ENCODE measurements at places on chromosomes 16 and 17.

DNA sequence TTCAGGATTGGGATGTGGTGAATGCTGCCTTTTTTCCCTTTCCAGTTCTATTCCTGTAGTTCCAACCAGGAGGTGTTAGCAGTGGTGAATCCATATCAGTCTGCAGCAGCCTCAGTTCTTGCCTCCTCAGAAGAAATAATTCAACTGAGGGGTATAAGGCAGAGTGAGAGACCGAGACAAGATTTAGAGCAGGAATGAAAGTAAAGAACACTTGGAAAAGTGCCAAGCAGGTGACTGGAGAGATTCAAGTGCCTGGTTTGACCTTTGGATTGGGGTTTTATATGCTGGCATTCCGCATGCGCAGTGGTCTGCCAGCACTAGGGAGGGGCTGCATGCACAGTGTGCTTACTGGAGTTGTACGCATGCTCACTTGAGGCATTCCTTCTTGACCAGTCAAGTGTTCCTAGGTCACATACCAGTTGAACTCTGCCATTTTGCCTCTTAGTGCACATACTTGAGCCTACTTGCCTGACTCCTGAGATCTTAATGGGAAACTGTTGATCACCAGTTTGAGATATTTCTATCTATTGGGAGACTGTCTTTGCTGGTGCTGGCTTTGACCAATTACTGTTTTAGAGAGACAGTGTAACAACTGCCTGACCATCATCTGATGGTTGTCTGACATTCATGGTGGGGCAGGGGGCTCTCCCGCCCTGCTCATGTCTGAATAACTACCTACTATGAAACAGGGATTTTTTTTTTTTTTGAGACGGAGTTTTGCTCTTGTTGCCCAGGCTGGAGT lies 680 bp upstream of the CCL15 start:
- DNase-seq: no peak

DNA sequence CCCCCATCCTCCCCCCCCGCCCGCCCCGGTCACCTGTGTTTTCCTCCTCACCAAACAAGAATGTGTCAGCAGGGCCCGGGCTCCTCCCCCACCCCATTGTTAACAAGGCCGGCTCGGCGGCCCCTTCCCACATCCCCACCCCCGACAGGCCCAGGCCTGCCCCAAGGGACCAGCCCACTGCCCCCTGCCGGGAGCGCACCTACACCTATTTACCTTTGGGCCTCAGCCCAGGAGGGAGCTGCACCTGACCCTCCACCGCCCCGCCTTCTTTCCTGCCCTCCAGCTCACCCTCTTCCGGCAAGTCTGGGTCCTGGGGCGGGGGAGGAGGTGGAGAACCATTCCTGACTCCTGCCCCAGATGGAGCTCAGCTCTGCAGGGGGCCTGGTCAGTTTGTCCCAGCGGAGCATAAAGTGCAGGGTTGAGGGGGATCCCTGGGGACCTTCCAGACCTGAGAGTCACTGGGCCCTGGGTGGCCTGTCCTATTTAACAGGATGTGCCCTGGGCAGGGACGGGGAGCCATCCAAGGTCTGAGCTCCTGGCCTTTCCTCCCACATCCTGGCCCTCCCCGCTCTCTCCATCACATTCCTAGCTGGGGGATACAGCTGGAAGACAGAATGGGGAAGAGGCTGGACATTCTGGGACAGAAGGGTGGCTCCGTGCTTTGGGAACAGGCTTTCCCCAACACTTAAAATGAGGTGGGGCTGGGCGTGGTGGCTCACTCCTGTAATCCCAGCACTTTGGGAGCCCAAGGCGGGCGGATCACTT lies 8.3 kb downstream of the FOXJ1 start:
- no peak for DNase-seq

- no peak for DNase-seq
Observed at GRCh38 chr17:63042256-63042812, 76.3 kb downstream of the TANC2 start.

- DNase-seq: no peak
Observed at GRCh38 chr17:77215281-77215680, 74.5 kb downstream of the SEC14L1 start.

All from GM13977 (cell line).